Stimulated activated CD8-positive, alpha-beta memory T cell treated with anti-CD3 and anti-CD28 coated beads, Interleukin-2, amount 100 ng/mL, for 48 hours (primary cell): ENCODE measurements at places on chromosomes 4 and X.

DNA sequence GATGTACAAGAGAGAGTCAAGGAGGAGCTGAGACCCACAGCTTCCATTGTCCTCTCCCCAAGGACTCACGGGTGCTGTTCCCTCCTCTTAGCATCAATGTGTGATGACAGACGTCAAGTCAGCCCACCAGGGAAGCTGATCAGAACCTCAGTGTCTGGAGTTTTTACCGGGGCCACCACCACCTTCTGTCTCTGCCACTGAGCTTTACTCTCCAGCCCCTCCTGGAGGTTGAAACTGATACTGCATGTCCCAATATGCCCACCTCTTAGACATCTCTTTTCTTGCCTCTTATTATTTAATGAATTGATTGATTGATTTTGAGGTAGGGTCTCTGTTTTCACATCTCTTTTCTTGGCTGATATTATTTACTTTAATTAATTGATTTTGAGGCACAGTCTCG lies 10.3 kb upstream of the AKAP17A start:
- DNase-seq, result peak; percentile 48

- no peak for DNase-seq
Measured at GRCh38 chrX:35682476-35682875, 115.7 kb upstream of the MAGEB16 start.

GRCh38 chr4:59247032-59247431 lies 1953.1 kb upstream of the ADGRL3 start:
- DNase-seq, result no peak

- no peak for DNase-seq
Measured at GRCh38 chrX:121307449-121307848, 260.0 kb downstream of the GLUD2 start.

DNA sequence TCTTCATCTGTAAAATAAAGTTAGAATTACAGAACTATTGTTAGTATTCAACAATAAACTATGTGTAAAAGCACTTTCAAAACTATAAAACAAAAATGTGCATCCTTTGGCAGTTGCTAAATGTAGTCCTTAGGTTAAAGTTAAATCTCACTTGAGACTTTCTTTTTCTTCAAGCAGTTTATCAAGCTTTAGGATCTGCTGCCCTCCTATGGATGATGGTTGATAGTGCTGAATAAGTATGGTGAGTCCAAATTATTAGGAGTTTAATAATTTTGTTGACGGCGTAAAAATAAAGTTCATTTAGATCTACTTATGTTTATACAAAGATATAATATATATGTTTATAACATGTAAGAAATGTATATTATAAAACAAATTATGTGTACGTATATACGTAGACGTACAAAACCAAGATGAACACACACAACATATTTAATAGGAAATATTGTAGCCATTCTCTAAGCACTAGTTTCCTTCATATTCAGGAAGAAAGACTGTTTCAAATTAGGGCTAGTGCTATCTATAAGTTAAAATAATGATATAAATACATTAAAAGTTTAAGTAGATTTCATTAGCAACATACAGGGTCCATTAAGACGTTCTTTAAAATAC lies 22.3 kb downstream of the UGT2A2 start:
- no peak for DNase-seq

- DNase-seq, result no peak
Measured at GRCh38 chrX:12949205-12949926, 25.5 kb upstream of the TMSB4X start.

DNA sequence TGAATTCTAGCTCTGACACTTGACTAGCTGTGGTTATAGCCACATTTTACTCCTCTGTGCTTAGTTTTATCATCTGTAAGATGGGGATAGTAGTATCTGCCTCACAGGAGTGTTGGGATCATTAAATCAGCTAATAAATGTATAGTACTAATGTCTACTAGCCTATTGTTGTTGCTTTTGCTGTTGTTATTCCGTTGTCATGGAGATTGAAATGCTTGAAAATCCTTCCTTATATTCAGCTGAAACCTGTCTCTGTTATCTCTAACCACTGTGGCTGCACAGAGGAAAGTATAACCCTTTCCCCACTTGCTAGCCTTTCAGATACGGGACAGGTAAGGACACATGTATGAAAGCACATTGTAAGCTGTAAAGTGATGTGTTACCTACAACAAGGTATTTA lies 33.9 kb downstream of the CLCN5 start:
- no peak for DNase-seq

GRCh38 chr4:24594887-24595286 lies 10.5 kb upstream of the DHX15 start:
- no peak for DNase-seq

DNA sequence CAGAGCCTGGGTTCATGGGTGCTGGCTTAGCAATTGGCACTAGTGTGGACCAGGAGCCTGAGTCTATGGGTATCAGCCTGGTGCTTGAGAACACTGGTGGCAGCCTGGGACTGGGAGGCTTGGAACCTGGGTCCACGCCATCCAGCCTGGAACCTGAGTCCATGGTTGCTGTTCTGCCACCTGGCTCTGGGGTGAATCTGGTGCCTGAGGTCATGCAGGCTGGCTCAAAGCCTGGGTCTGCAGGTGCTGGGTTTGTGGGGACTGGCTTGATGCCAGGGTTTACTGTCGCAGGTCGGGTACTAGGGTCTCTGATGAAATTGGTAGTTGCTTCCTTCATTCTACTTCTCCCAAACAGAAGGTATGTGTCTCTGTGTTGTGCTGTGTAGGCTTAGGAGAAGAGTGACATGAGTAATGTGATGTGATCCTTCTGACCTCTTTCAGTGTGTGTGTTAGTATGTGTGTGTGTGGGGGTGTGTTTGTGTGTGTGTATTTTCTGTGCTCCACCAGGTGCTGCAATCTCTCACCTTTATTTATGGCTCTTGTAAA lies 517.0 kb upstream of the EPHA5 start:
- no peak for DNase-seq

DNA sequence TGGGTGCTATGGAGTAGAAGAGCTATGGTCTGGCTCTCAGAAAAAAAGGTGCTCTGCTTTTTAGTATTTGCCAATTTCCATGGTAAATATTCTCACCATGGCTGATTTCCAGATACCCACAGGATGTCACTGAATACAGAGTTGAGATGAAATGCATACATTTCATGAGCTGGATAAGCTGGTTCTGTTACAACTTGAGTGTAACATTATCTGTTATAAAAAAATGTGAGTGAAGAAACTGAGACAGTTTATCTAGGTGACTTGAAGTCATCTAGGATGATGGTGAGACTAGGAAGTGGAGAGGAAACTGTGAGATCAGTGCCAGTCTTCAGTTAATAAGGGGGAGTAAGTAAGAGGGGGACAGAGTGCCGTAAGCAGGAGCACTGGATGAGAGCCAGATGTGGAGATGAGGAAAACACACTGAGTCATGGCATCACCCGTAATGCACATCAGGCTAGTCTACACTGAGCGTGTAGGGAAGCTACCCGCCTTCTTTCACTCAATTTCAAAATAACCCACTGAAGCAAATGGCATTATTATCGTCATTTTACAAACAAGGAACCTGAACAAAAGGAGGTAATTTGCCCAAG lies 5.0 kb downstream of the HPSE start:
- DNase-seq, result no peak

DNA sequence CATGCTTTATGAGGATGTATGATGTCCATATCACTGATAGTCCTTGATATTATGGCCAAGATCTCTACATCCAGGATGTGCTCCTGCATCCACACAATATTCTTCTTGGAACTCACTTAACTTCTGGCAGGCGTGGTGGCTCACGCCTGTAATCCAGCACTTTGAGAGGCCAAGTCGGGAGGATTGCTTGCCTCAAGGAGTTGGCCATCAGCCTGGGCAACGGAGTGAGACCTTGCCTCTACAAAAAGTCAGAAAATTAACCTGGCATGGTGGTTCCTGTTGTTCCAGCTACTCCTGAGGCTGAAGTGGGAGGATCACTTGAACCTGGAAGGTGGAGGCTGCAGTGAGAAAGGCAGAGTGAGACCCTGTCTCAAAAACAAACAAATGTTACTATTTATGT lies 2.3 kb upstream of the HNRNPD start:
- DNase-seq, result no peak

DNA sequence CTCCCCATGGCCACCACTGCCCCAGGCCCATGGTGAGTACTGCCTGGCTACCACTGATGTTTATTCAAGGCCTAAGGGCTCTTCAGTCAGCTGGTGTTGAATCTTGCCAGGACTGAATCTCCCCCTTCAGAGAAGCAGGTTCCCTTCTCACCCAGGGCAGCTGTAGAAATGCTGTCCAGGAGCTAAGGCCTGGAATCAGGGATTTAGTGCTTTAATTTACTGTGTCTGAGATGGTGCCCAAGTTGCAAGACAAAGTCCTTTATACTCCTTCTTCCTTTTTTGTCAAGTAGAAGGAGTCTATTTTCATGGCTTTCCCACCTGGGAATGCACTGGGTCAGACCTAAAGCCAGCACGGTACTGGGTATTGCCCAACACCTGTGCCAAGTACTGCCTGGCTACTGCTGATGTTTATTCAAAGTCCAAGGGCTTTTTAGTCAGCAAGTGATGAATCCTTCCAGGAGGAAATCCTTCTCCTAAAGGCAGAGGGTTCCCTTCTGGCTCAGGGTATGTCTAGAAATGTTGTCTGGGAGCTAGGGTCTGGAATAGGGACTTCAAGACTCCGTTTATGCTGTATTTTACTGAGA lies 117.6 kb upstream of the ATOH1 start:
- DNase-seq, result no peak

DNA sequence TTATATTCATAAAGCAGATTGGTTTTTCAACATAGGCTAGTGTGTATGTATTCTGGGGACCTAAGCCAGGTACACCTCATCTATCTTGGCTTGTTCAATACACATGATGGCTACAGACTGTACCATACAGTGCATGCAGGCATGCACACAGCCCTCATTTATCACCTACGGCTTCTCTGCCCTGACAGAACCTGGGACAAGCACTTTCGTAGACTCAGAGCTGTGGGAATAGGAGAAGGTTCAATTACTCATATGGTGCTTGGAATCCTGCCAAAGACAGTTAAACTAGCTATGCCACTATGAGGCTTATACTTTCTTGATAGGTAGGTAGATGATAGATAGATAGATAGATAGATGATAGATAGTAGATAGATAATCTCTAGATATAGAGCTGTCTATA lies 457.2 kb downstream of the GALNTL6 start:
- no peak for DNase-seq

- no peak for DNase-seq
Measured at GRCh38 chrX:7706032-7706431, 136.9 kb upstream of the VCX start.

DNA sequence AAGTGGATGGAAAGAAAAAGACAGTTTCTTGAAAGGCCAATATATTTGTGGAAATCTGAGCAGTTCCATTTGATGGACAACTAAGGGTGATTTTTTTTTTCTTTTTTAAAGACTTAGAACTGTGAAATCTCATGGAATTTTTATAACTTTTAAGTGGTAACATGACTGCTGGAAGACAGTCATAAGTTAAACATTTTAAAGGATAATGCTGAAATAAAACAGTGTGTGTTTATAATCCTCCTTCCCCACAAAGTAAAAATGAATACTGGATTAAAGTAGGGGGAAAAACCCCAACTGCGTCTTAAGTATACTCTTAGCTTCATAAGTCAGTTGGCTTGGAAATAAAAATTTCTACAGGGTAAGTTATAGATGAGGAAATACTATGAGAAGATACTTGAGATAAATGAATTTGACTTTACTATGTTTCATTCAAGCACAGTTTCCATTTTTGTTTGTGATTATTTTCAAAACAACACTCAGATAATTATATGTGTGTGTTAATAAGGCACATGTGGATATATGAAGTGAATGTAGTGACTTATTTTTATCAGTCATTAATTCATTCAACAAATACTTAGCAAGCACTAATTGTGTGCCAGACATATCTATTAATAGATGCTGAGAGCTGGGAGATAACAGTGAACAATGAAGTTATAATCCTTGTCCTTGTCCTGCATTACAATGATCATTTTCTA lies 129.2 kb upstream of the ETNPPL start:
- DNase-seq, result no peak

DNA sequence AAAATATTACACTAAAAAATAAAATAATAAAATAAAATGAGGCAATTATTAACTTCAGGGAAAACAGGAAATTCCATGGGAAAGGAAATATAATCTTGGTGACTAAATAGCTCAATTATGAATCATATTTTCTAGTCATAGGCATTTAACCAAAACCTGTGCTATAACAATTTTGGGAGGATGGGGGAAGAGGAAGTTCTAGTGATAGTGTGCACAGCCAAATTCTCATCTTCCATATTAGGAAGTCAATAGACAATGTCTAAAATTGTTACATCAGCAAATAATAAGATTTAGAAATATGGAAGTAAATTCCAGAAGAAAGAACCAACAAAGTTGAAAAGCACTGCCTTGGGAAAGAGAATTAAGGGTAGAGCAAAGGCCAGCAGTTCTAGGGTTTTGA lies 2.8 kb downstream of the AWAT2 start:
- no peak for DNase-seq

- DNase-seq, result no peak
Measured at GRCh38 chr4:90943311-90943710, 816.1 kb downstream of the CCSER1 start.

DNA sequence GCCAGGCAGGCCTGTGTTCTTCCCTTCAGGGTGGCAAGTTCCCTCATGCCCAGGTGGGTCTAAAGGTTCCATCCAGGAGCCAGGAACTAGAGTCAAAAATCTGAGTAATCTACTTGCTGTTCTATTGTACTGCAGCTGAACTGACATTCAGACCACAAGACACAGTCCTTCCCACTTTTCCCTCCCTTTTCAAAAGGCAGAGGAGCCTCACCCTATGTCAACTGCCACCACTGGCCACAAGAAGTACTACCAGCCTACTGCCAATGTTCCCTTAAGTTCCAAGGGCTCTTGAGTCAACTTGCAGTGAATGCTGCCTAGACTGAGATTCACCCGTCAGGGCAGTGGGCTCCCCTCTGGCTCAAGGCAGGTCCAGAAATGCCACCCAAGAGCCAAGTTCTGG lies 133.5 kb downstream of the FAM47B start:
- no peak for DNase-seq

- DNase-seq, result no peak
Measured at GRCh38 chr4:37794056-37794455, 32.4 kb upstream of the PGM2 start.

- no peak for DNase-seq
Measured at GRCh38 chr4:138235419-138235952, 6.7 kb downstream of the SLC7A11 start.
